Sciatic nerve (tissue), 2 donors: ENCODE measurements at places on chromosomes 3 and 15. TPM values are rescaled to one million over a fixed set of nuclear protein-coding genes. Genes with fewer than 3 reads are reported as not detected.

Gene PLS1
- total RNA-seq, result 0.53 TPM

Gene SV2B
- total RNA-seq, result 19.1 TPM

Gene LSG1
- 33.8 TPM for total RNA-seq

Gene FBXO40
- total RNA-seq, result not detected

Gene NDN
- total RNA-seq, result 44.6 TPM

Gene PRR23A
- total RNA-seq, result not detected

Gene EFCC1
- 1.6 TPM for total RNA-seq
